ENCODE measurements at places on chromosomes 16 and 17.

DNA sequence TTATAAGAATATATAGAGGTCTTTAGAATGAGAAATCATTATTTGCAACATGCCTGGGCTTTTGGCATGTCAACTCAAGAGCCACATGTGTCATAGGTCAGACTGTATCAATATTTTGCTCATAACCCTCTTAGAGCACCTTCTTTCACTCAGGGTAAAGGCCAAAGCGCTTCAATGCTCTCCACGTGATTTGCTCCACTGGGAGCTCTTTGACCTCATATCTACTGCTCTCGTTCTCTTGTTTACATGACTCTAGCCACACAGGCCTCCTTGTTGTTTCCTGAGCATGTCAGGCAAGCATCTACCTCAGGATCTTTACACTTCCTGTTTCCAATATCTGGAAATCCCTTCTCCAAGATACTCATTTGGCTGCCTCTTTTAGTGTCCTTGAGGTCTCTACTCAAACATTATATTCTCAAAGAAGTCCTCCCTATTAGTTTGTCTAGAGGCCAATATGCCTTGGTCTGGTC, 148.4 kb downstream of the TOX3 start:
- no peak for DNase-seq

DNA sequence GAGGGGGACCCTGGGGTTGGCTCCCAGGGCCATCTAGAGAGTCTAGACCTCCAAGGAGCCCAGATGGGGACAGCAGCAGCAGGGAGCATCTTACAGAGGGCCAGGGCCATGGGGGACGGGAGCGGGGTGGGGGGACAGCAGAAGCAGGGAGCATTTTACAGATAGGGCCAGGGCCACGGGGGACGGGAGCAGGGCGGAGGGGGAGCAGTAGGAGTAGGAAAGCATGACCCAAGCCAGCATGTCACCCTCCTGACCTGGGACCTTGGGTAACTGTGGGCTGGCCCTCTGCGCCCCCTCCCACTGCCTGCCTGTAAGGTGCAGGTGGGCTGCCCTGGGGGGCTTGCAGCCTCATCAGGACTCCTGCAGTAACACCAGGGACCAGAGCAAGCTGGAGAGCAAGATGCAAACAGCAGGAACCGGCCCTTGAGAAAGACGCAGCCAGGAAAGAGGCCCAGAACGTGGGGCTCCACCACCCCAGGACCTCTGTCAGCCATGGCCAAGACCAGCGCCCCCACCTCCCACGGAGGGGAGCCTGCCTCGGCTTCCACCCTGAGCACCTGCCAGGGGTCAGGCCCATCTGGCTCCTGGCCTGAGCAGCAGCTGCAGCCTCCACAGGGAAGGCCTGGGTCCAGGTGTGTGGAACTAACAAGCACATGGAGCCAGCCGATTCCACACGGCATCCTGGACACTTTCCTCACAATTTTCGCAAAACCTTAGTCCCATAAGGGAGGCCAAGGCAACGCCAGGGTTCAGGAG, 2.4 kb downstream of the ZNF598 start:
- no peak for DNase-seq

DNA sequence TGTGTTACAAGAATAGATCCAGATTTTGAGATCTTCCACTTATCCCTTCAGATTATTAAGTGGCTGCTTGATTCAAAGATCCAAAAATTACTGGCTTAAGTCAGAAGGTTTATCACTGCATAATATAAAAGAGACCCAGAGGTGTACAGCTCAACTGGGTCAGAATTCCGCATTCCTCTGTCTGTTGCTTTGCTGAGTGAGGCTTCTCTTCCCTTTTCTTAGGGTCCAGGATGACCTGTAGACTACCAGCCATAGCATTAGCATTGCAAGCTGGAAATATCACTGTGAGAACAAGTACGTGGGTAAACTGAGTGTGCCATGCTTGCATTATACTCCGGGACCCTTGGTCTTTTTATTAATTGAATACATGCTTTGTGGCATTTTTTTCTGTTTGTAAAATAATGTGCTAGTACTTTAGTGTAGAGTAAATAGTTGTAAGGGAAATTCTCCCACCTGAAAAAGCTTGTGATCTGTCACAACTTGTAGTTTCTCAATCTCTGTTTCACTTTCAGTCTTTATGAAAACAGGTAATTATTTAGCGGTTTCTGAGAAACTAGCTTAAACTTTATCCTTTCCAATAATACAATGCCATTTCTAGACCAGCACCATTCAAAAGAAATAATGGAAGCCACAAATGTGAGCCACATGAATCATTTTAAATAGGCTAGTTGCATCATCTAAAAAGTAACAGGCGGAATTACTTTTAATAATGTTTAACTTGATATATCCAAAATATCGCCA, 61.6 kb downstream of the TNRC6C start:
- DNase-seq: no peak

DNA sequence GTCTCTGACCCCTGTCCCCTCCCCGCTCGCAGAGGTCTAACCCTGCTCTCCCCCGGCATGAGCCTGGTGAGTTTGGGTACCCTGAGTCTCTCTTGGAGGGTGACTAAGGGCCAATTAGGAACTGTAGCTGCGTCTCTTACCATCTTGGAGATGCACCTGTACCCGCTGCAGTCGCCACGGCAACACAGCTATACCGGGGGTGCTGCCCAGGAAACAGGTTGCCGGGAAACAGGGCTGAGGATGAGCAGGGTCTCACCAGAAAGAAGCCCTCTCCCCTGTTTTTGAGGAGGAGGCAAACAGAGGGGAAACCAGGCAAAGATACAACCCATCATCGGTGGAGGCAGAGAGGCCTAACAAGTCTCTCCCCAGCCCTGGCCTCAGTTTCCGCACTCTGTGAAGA, 140.2 kb downstream of the TMEM132E start:
- no peak for DNase-seq

DNA sequence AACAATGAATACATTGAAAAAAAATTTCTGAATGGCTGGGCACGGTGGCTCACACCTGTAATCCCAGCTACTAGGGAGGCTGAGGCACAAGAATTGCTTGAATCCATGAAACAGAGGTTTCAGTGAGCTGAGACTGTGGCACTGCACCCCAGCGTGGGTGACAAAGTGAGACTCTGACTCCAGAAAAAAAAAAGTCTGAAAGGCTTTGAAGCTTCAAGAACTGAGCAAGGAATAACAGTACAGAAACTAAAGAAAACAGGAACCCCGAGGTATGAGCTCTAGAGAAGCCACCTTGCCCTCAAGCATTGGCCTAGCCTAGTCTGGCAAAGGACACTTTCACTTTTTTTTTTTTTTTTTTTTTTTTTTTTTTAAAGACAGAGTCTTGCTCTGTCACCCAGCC, 45.0 kb downstream of the TEX2 start:
- no peak for DNase-seq

- DNase-seq: no peak
Measured at GRCh38 chr16:4139968-4140367, 23.7 kb upstream of the ADCY9 start.

GRCh38 chr16:57143149-57143921, 42.5 kb downstream of the PSME3IP1 start:
- no peak for DNase-seq

GRCh38 chr17:55420067-55420775, 1.4 kb downstream of the MMD start:
- DNase-seq: no peak
